Hematopoietic multipotent progenitor cell treated with erythropoietin and hydrocortisone succinate and interleukin-3 and kit ligand, for 8 days (in vitro differentiated cells): ENCODE measurements at places on chromosomes 12 and 14.

GRCh38 chr12:82757656-82758055 is 71.0 kb downstream of the TMTC2 start:
- DNase-seq = no peak

GRCh38 chr14:104307627-104308401 is 169.4 kb downstream of the KIF26A start:
- no peak for DNase-seq

- peak; percentile 35 for DNase-seq
Measured at GRCh38 chr14:81625343-81625742, 91.7 kb upstream of the SEL1L start.

DNA sequence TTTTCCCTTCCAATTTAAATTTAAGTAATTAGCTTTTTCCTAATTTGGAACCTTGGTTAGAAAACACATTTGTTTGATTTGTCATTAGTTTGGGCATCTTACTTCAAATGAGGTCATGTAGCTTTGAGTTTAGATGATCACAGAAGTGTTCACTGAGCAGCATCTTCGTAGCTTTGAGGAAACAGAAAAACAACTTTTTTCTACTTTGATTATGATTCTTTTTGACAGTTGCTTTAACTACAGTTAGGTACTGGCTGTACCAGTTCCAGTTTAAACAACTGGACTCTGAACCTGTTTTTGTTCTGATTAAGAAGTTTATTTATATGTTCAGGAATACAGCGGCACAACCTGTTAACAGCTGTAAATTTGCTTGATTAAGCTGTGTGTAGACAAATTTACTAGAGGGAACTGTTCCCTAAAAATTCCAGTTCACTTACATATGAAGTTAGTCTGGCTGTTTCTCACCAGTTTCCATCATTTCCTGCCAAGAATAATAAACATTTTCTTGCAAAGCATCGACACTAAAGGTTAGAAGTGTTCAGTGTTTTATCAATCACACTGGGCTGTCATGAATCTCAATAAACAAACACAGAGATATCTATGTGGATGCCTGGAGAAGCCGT is 191.9 kb downstream of the RAD51B start:
- DNase-seq = no peak

DNA sequence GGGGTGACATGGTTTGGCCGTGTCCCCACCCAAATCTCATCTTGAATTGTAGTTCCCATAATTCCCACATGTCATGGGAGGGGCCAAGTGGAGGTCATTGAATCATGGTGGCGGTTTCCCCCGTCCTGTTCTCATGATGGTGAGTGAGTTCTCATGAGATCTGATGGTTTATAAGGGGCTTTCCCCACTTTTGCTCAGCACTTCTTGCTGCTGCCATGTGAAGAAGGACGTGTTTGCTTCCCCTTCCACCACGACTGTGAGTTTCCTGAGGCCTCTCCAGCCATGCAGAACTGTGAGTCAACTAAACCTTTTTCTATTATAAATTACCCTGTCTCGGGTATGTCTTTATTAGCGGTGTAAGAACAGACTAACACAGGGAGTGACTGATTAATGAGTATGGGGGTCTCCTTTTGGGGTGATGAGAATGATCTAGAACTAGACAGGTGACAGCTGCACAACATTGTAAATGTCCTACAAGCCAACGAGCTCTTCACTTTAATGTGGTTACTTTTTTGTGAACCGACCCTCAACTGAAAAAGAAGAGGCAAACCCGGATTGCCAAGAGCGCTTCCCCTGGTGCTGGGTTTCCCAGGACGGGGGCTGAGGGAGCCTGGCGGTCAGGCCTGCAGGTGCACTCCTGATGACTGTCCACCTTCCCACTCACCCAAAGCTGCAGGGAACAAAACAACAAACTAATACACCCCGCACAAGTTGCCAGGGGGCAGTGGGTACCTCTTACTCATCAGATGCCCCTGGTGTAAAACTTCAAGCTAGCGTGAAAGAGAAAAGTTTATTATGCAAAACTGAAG is 90.1 kb downstream of the NCOR2 start:
- DNase-seq = no peak

DNA sequence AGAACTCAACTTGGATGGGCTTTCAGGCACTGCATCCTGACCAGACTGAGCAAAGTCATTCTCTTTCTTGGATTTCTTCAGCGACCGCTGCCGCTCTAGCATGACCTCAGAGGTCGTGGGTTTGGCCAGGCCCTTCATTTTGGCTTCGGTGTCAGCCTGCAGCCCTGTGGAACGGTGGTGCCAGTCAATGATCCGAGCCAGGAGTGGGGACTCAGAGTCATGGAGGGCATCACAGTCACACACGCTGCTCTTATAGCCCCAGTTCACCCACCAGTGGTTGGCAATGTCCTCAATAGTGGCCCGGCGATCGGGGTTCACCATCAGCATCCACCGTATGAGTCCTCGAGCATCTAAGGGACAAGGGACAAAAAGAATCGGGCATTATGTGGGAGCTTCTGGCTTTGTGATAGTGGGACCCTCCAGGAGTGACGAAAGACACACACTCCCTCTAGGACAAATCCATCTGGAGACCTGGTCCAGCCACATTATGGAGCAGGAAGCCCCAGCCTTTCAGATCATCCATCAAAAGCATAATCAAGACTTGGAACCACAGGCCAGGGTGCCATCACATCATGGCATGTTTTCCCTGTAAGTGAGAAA is 71.0 kb downstream of the NUAK1 start:
- no peak for DNase-seq

- DNase-seq = peak; percentile 24
Measured at GRCh38 chr12:50926415-50926814, 25.9 kb upstream of the HIGD1C start.

- DNase-seq = no peak
Measured at GRCh38 chr12:130137040-130138018, 24.9 kb upstream of the FZD10 start.

GRCh38 chr12:107884769-107885694 is 110.5 kb downstream of the ASCL4 start:
- DNase-seq = peak; percentile 61

- no peak for DNase-seq
Measured at GRCh38 chr12:42469355-42470175, 120.0 kb downstream of the PRICKLE1 start.

DNA sequence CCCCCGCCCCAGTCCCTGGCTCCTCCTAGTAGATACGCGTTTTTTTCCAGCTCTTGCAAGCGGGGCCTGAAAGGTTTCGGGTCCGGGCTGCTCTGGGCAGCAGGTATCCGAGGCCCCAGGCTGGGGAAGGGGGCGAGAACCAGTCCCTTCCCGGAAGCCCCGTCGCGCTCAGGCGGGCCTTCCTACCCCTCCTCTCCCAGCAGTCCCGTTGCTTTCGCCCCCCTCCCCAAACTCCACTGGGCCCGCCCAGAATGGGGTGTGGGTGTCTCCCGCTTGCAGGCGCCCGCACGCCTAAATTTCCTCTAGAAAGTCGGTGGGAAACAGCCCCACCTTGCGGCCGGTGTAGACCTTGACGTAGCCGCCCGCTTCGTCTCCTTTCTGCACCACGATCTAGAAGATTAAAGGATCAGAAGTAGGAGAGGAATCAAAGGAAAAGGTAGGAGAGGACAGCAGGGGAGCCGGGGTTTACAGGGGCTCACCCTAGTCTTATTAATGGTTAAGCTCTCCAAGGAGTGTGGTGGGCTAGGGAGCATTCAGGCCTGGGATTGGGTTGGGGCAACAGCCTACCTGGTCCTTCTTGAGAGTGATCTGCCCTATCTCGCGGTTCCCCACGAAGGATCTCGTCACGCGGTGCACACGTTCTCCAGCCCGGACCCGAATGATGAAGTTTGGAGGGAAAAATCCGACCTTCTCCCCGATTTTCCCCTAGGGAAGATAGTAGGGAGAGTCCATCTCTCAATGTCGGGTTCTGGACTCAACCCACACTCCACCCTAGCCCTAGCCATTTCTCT is 7.3 kb downstream of the STAC3 start:
- peak; percentile 81 for DNase-seq
